ENCODE measurements at places on chromosomes 4 and X.

- no peak for DNase-seq
Observed at GRCh38 chr4:123352966-123353365, 43.6 kb upstream of the SPRY1 start.

DNA sequence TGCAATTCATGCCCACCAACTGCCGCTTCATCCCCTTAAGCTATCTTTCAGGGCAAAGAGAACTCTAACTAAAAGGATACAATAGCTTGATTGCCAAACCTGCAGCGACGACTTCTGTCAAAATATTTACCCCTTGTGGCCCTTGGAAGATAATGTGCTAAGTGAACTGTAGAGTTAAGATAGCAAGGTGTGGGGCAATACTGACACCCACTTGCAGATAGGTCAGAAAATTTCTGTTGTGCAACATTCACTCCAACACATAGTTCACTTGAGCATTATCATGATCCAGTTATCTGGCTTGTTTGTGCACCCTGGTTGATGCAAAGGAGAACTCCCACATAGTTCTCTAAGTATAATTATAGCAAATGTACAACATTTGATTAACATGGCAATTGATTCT is 55.6 kb downstream of the RHOXF2B start:
- no peak for DNase-seq

DNA sequence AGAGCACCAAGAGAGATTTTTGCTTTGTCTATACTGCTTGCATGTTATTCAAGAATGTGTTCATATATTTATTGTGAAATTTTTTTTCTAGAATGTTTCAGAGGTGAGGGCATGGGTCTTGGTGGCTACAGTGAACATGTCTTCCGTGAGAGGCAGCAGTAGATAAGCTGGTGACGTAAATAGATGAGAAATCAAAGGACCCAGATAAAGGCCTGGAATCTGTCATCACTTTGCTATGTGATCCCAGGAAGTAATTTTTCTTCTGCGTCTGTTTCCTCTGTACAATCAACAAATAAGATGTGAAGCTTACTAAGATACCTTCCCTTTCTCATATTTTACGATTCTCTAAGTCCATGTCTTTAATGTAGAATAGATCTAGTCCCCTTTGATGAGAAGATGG is 129.1 kb downstream of the COL4A6 start:
- DNase-seq: no peak

- no peak for DNase-seq
Observed at GRCh38 chrX:23787745-23788118, 4.8 kb downstream of the SAT1 start.

GRCh38 chr4:105966051-105966450 is 70.8 kb downstream of the NPNT start:
- DNase-seq: no peak

- DNase-seq: no peak
Observed at GRCh38 chr4:76311896-76312331, 5.4 kb downstream of the STBD1 start.

DNA sequence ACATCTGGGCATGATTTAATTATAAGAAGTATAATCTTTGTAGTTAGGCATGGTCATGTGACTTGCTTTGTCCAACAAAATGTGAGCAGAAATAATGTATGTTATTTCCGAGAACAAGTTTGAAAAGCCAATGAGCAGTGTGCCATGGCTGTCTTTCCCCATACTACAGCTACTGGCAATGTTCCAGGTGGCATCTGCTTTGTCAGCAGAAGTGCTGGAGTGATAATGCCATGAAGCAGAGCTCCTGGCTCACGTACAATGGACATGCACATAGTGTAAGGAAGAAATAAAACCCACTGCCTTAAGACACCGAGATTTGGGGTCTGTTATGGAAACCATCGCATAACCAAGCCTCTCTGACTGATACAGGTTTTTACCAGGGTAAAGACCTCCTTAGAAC is 212.6 kb upstream of the RASGEF1B start:
- DNase-seq: no peak

DNA sequence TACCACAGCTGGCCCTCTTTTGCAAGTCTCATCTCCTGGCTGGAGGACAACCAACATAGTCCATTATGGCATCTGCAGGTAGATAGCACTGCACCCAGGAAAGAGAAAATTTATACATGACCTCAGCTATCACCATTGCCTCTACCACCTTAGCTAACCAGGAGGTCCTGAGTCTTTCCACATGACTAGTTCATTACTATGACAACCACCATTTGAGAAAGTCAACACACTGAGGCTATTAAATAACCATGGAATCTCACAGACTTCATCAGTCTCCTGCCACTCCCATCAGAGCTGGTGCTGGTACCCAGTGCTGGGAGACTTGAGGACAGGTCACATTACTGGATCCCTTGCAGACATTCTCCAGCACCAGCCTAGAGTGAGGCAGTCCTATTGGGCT is 285.9 kb downstream of the GBA3 start:
- no peak for DNase-seq

GRCh38 chr4:139603576-139604410 is 47.8 kb upstream of the SETD7 start:
- DNase-seq: peak; percentile 8

DNA sequence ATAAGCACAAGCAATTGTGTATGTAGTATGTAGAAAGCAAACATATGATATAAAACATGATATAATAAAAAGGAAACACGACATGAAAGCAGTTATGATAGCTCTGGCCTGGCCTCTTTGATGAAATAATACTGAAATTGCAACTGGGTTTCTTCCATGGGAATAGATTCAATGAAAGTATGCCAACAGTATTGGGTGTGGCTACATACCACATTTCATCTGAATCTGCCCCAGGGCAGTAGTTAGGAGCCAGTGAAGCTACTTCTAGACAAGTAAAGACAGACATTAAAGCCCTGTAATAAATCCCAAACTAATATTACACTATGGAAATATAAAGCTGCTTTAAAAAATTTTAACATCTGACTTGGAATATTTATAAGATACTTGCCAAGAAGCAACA is 207.3 kb downstream of the FBXW7 start:
- no peak for DNase-seq

GRCh38 chrX:135480076-135480475 is 40.4 kb upstream of the INTS6L start:
- no peak for DNase-seq
